ENCODE measurements at places on chromosomes 5 and 9.
A peak's percentile ranks its signal among the peaks of the same experiment; 100 is the strongest.

DNA sequence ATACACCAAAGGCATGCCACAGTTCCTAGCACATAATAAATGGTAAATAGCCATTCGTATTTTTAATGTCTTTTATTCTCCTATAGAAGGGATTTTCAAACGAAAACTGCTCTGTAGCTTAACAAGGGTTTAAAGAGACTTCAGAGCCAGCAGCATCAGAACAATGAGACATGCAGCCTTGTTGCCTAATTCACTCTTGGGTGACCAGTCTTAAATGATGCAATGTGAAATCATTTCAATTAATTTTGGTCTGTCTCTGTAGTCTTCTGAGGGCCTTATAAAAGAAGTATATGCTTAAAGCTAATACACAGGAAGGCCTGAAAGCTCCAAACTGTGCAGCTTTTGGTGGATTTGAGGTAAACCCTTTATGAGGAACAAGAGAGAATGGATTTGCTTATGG lies 888.8 kb upstream of the WWC1 start:
- DNase-seq = no peak

DNA sequence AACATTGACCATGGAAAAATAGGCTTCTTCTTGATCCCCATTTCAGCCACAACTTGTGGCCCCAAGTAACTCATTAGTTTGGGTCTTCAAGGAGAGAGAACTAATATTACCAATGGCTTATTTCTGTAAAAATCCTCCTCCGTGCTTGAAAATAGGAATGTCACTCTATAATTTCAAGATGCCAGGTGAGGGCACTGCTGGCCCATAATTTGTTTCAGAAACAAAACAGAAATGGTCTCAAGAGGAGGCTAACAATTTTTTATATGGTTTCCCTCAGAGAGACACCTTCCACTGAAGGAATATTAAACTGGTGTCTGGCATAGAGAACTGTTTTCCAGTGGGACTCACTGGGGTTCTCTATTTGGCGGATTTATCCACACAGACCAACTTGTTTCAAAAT lies 437.0 kb upstream of the TRPC7 start:
- peak; percentile 80 for DNase-seq

GRCh38 chr9:116941266-116941665 lies 254.2 kb downstream of the TRIM32 start:
- DNase-seq = no peak

DNA sequence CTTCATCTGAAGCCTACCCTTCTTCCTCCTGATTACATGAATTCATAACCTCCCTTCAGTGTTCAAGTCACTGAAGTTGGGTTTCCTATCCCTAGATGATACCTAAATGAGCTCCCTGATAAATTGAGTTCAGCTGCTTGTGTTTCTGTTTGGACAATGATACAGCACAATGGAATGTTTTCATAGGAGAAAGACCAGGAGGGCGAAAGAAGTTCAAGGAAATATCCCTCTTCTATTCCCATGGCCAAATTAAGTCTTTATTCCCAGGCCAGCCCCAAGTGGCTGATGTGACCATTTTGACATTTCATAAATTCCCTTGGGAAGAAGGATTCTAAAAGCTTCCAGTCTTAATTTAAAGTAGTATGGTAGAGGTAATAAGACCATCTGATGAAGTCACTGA lies 555.8 kb upstream of the CLINT1 start:
- no peak for DNase-seq

- DNase-seq = no peak
Observed at GRCh38 chr5:175747539-175748060, 89.7 kb downstream of the HRH2 start.

- peak; percentile 22 for DNase-seq
Observed at GRCh38 chr5:150672237-150672883, 11.3 kb downstream of the MYOZ3 start.

GRCh38 chr5:65760504-65761275 lies 38.7 kb downstream of the NLN start:
- no peak for DNase-seq

- DNase-seq = no peak
Observed at GRCh38 chr5:112087222-112087621, 330.2 kb upstream of the NREP start.

Data from NCI-H526 (cell line).